ENCODE measurements at places on chromosomes 7 and 10. TPM values are rescaled to one million over a fixed set of nuclear protein-coding genes. Genes with fewer than 3 reads are reported as not detected.

The TBATA gene
- not detected for total RNA-seq

The CHAT gene
- total RNA-seq: not detected

The ZPBP gene
- not detected for total RNA-seq

The ARHGEF35 gene
- 0.34 TPM for total RNA-seq

The SRI gene
- 123 TPM for total RNA-seq

The MMD2 gene
- total RNA-seq: not detected

The MYOZ1 gene
- not detected for total RNA-seq

The DKK1 gene
- total RNA-seq: 475 TPM

The NEUROD6 gene
- not detected for total RNA-seq

The CALCR gene
- total RNA-seq: not detected
